ENCODE measurements at places on chromosomes 13 and 19.

DNA sequence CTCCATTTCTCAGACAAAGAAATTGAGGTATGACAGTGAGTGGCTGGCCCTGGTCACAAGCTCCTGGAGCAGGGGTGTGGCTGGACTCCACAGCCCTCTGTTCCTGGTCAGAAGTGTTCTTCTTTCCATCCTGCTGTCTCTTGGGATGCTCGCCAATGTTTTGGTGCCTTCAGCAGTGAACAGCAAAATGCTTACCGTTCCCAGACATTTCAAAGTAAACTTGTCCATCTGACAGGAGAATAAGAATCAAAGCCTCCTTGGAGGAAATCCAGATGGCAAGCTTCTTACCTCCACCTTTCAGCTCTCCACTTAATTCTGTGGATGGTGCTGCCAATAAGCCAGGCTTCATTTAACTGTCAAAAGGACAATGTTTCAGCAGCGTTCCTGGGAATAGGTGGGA lies 954.1 kb downstream of the UQCRFS1 start:
- no peak for DNase-seq

DNA sequence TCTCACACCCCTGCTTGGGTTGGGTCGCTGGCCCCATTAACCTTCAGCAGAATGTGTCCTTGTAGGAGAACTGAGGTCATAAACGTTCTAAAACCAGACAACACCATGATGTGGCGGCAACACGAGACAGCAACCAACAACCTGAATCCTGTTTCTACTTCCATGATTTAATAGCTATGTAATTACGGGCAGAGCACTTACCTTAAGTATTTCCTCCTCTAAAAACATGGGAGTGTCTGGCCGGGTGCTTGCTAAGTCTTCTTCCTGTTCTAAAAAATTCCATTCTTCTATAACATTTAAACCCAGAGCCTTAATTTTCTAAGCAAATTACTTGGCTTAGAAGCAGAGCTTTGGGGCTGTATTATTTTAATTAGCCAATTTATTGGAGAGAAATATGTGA lies 33.5 kb upstream of the IRS2 start:
- no peak for DNase-seq

DNA sequence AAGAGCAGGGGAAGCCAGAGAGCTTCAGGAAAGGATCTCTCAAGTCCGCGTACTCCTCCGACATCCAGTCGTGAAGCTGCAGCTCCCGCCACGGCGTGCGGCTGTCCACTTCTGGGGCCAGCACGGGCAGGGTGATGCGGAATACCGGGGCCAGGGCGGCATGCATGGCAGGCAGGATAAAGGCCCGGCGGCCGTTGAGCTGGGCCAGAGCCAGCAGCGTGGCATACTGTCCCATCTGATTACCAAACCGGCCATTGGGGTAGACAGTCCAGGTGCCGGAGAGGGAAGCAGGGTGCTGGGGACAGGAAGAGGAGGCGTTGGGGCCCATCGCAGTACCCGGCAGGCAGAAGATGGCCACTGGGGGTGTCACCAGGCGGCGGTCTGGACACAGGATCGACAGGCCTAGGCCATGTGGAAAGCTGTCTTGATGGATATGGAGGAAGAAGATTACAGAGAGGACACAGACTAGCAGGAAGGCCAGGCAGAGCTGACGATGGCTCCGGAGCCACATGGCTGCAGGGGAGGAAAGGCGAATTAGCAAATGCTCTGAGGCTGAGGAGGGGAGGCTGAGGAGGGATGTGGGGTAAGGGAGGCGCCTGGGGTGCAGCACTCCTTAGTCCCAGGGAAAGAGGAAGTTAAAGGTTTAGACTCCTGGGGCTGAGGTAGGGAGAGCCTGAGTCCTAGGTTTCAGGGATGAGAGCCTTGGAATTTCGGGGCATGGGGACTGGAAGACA lies 1.5 kb downstream of the FUT1 start:
- no peak for DNase-seq

DNA sequence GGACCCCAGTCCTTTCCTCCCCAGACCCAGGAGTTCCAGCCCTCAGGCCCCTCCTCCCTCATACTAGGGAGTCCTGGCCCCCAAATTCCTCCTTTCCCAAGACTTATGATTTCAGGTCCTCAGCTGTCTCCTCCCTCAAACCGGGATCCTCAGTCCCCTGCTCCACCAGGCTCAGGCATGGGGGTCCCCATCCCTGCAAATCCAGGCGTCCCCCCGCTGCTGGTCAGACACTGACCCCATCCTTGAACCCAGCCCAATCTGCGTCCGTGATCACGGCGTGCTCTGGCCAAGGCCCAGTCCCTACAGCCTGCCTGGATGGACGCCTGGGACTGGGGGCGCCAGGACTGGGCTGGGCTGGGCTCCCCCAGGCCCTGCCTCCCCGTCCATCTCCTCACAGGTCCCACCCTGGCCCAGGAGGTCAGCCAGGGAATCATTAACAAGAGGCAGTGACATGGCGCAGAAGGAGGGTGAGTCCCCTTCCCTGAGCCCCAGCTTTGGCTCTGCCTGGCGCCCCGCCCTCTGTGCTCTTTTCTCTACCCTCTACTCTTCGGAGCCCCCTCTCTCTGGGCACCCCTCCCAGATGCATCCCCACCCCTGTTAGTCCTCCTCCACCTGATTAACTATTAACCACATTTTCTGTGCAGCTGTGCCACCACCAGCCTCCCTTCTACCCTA lies 672 bp downstream of the HPN start:
- no peak for DNase-seq

GRCh38 chr13:71285700-71286099 lies 581.3 kb downstream of the DACH1 start:
- no peak for DNase-seq

- no peak for DNase-seq
Observed at GRCh38 chr13:50932091-50932490, 22.5 kb downstream of the RNASEH2B start.

DNA sequence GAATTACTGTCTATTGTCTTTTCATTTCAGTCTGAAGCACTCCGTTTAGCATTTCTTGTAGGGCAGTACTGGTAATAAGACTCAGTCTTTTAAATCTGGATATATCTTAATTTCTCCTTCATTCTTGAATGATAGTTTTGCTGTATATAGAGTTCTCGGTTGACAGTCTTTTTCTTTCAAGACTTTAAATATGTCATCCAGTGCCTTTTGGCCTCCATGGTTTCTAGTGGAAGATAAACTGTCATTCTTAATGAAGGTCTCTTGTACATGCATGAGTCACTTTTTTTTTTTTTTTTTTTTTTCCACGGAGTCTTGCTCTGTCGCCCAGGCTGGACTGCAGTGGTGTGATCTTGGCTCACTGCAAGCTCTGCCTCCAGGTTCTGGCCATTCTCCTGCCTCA lies 27.2 kb upstream of the ZDHHC20 start:
- DNase-seq: no peak

DNA sequence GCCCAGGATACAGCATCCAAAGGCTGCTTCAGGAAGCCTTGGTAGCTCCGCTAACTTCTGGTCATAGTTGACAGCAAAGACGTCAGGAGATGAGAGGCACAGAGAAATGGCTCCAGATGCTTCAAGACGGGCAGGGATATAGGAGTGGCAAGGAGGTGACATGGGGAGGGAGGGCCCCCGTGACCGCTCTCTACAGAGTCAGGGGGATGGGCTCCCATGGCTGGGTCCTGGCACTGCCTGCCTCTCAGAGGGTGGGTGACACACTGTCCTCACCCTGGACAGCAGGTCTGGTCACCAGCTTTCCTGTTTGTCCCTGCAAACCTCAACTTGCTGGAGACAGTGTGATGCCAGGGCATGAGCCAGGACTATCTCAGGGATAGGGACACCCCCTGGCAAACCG lies 10.3 kb upstream of the ZNF14 start:
- no peak for DNase-seq

DNA sequence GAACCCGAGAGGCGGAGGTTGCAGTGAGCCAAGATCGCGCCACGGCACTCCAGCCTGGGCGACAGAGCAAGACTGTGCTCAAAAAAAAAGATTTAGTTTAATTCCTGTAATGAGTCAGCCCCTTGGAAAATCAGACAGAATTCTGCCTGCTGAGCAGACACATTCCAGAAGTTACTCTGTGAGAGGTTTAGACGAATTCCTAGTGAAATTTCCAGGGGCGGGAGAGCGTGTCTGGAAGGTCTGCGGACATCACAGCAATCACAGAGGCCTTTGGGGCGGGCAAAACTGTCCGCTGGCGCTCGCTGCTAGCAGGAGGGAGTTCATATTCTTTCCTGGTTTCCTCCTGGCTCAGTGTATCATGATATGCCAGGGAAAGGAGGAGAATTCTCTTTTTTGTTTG lies 17.5 kb downstream of the MISP start:
- DNase-seq: no peak

DNA sequence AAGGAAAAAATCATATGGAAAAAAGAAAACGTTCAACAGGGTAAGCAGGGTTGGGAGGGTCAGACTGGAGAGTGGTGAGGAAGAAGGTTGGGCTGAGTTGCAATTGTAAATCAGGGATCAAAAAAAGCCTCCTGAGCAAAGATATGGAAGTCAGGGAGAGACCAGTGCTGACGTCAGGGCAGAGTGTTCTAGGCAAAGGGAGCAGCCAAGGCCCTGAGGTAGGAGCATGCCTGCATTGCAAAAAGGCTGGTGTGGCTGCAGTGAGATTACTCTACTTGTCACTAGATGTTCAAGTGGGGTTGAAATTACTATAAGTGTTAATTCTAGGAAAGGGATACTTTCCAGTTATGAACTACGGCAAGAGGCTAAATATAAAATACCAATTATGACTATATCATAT lies 562.0 kb downstream of the MYO16 start:
- DNase-seq: no peak

- DNase-seq: no peak
Observed at GRCh38 chr13:62767473-62767872, 1351.8 kb upstream of the PCDH20 start.

DNA sequence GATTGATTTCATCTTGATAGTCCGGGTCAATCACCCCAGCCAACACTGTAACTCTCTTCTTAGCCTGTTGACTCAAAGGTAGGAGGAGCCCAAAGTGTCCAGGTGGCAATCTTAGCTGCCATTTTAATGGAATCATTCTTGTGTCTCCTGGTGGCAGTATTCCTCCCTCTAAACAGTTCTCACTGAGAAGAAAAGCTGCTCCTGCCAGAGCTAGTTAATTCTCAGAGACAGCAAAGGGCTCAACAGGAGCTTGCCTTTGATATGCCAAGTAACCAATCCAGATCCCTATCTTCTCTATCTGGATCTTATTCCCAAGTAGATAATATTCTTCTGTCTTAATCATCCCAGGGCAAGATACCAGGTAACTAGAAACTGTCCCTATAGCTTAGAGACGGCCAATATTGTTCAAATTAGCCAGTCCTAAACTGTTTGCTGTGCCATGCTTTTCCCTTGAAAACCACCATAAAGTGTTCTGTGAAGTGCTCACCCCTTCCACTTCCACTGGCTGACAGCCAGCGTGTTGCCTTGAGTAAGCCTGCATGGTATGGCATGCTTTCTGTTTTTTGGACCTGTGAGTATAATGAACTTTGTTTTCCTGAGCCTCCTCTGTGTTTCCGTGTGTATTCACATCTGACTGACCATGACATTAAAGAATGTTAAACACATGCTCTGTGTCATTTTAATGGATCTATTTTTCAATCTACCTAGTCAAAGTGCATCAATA lies 463.7 kb upstream of the SLITRK5 start:
- no peak for DNase-seq

- no peak for DNase-seq
Observed at GRCh38 chr19:40396886-40397567, 7.0 kb upstream of the HIPK4 start.

GRCh38 chr13:79692846-79693245 lies 211.9 kb downstream of the NDFIP2 start:
- no peak for DNase-seq

DNA sequence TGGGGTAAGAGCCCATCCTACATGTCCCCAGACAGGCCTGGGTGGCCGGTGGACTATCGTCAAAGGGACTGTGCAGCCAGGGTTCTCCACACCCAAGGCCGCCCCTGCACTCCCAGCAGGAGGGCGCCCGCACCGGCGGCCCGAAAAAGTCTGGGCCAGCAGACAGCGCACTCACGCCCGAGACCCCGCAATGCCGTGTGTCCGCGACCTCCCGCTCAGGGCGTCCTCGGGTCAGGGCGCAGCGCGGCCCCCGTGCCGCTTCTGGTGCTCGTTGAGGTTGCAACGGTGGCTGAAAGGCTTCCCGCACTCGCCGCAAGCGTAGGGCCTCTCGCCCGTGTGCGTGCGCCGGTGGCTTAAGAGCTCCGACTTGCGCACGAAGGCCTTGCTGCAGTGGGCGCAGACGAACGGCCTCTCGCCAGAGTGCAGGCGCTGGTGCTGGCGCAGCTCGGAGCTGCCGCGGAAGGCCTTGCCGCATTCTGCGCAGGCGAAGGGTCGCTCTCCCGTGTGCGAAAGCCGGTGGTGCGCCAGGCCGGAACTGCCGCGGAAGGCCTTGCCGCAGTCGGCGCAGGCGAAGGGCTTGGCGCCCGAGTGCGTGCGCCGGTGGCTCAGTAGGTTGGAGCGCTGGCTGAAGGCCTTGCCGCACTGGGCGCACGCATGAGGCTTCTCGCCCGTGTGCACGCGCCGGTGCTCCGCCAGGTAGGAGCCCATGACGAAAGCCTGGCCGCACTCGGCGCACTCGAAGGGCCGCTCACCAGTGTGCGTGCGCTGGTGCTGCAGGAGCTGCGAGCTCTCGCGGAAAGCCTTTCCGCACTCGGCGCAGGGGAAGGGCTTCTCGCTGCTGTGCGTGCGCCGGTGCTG lies 2.8 kb upstream of the A1BG start:
- DNase-seq: no peak

DNA sequence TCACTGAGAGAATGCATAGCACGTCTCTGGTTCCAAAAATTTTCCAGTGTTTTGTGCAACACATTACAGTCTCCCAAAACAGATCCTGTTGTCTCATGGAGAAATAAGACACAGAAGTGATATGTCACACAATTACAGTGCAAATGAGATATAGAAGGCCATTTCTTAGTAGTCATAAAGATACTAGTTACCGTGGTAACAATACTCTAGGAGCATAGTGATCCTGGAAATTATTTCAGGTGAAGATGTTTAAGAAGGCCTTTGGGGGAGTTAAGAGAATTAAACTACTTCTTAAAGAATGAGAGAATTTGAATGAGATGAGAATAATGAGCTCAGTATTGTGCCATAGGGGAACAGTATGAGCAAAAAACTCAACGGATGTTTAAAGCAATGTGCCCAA lies 628.0 kb upstream of the MIR17HG start:
- no peak for DNase-seq

- DNase-seq: no peak
Observed at GRCh38 chr13:94556621-94557020, 39.3 kb downstream of the TGDS start.

GRCh38 chr19:289651-290371 lies 1.4 kb downstream of the PLPP2 start:
- DNase-seq: peak; percentile 21

GRCh38 chr13:34294483-34295129 lies 476.7 kb downstream of the RFC3 start:
- no peak for DNase-seq

- no peak for DNase-seq
Observed at GRCh38 chr19:31351855-31352195, 2.6 kb upstream of the TSHZ3 start.
